ENCODE measurements at places on chromosomes 1 and 21.

DNA sequence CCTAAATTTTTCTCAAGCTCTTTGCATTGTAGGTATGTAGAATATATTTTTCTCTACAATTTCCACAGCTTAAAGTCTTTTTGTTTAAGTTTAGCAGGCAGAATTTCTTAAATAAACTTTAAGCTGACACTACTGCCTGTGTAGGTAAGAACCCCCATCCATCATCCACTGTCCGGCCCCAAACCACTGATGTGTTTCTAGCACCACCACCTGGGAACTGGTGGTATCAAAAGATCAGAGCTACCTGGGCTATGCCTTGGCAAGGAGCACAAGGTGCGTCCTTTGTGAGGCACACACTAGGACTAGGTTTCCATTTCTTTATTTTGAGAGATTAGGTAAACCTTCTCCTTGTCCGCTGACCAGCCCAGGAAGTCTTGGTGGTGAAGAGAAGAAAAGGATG, 10.5 kb upstream of the LELP1 start:
- DNase-seq = no peak

DNA sequence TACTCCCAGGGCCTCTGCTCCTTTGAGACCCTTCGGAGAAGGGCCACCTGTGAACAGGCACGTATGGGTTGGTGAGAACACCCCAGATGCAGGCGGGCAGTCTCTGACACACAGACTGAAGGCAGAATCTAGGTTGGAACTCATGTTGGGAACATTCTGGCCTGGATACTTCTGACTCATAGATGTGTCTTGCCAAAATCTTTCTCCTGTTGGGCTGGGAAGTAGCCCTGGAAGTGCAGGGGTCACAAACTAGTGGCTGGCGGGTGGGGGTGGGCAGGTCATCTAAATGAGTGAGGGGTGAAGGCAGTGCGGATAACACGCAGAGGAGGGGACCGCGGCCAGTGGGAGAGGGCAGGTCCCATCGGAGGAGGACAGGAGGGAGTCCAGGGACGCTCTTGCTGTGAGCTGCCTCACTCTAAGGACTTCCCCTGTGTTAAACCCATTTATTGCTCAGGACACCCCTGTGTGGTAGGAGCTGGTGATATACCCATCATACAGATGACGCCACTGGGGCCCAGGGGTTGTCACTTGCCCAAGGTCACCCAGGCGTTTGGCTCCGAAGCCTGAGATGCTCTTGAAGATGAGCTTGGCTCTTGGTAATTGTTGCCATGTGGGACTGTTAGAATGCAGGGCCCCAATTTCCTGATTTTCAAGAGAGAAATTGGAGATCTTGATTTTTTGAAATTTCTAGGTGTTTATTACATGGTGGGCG, 181.0 kb downstream of the PTPRU start:
- DNase-seq = no peak

GRCh38 chr21:15468368-15468767, 261.4 kb upstream of the USP25 start:
- DNase-seq = no peak

DNA sequence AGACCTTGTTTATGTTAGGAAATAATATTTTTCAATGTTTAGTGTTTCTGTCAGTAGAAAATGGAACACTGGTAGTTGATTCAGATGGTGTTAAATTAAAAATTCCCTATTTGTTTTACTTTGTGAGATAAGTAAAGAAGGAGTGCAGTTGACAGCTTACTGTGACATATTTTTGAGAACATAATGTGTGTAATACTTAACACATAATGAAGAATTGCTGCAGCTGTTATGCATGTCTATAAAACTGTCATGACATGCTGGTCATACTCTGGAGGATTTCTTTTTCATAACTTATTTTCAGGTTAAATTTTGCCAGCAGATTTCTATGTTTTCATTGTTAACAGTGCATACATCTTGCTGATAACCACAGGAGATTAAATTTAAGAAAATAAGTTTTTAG, 296.1 kb downstream of the CTH start:
- DNase-seq = no peak

DNA sequence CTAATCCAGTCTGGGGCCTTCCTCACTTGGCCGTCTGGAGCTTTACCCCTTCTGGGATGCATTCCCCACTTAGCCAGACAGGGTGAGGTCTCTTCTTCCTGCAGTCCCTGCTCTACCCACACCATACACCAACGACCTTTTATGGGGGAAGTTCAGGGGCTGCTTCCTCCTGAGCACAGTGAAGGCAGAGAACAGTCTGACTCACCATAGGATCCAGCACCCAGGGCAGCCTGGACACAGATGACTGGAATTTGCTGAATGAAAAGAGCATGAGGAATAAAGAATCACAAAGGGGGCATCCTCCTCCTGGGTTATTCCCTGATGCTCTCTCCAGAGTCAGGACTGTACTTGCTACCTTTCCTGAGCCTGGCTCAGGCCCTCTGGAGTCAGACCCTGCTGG, 4.6 kb upstream of the FOXE3 start:
- DNase-seq = no peak

DNA sequence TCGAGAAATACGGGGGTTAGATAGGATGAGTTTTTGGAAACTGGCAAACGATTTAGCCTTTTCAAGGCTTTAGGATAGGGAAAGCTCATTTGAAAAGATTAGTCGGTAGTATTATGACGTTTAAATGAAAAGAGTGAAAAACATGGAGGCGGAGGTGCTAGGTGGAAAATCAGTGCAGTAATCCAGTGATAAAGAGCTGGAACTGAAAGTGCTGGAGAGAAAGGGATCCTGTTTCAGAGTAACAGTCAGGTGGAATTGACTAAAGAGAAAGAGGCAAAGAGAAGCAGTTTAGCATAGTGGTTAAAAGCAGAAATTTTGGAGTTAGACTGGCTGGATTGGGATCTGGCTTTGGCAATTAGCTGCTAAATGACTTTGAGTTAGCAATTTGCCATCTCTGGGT, 945 bp downstream of the WDR3 start:
- no peak for DNase-seq

DNA sequence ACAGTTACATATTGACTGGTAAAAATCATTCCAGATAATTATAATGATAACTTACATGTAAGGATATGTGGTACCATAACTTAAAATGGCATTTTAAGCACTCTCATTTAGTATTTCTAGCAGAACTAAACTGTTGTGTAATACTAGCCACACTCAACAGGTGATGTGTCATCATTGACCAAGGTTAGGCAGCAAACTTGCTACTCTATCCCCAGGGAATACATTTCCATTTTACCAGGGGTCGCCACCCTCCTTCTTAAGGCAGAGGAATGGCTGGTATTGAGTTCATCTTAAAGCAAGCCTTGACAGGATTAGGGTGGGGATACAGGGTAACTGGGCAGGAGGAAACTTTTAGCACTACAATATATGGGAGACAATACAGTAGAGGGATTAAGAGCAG, 259.8 kb upstream of the CAMK1G start:
- DNase-seq = no peak

DNA sequence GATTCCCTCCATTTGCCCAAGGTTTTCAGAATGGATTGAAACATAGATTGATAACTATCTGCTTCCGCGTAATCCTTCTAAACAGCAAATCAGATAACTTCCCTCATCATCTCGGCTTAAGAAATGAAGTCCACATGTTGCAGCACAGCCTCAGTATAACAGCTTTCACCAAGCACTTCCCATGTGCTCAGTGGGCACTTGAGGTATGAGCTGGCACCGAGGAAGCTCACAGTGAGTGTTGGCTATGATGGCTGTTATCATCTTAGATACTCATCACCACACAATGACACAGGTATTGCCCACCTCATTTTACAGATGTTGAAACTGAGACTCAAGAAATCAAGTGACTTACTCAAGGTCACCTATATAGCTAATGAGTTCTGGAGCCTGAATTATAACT, 43.2 kb downstream of the RCSD1 start:
- no peak for DNase-seq

GRCh38 chr1:9350013-9350908, 57.6 kb downstream of the SPSB1 start:
- no peak for DNase-seq

All from T-helper 9 cell (primary cell).